T-helper 2 cell (primary cell): ENCODE measurements at places on chromosomes 16 and 17.
A peak's percentile ranks its signal among the peaks of the same experiment; 100 is the strongest.

- DNase-seq = no peak
These were observed 78.5 kb downstream of the RAB11FIP4 start for GRCh38 chr17:31469959-31470358.

- DNase-seq = no peak
These were observed 48.7 kb downstream of the TEX14 start for GRCh38 chr17:58643147-58643546.

GRCh38 chr17:69117855-69118784 is 23.6 kb downstream of the ABCA6 start:
- no peak for DNase-seq

- no peak for DNase-seq
These were observed 4.9 kb upstream of the PHAF1 start for GRCh38 chr16:67104845-67105244.

DNA sequence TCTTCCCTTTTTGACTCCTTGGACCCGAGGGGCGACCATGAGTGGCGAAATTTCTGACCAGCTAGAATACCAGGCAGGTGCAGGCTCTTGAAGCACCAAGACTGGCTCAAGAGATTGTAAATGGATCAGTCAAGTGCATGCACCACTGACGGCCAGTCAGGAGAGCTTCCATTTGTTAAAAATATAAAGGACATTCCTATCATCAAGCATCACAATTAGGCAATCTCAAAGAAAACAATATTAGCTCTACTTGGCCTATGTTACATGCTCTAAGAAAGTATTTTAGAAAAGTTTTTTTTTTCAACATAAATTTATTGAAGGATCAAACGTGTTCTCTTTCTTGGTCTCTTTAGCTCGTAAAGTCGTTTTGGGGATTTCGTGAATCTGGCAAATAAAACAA is 1.5 kb upstream of the PRKCA start:
- no peak for DNase-seq

DNA sequence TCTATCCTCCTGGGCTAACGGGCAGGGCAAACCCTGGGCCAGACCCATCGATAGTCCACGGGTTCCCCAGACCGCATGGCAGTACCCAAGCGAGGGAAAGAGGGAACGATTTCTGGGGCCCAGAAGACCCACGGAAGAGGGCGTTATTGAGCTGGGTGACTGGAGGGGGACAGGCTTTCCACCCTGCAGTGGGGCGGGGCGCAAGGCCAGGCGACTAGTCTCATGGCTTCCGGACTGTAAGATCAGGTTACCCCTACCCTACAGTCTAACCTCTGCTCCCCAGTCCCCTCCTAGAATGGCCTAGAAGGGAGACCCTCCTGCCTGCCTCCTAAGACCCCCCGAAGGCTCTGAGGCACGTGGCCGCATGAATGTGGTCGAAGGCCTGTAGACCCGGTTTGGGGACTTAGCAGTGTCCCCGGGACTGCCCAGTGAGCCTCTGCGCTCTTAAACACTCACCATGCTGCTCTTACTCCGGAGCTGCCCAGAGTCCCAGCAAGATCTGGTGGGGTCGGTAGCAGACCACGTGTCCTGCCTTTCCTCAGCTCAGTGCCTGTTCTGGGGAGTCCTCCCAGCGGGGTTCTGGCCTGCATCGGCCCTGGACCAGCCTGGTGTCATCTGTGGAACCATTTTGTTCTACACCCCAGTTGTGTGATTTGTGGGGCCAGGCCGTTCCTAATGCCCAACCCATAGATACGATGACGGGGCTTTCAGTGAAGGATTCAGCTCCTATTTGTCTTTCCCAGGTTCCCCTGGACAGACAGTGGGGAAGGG is 13.2 kb upstream of the AURKB start:
- DNase-seq = peak; percentile 32

GRCh38 chr17:77615703-77616253 is 342.7 kb upstream of the TNRC6C start:
- DNase-seq = no peak

DNA sequence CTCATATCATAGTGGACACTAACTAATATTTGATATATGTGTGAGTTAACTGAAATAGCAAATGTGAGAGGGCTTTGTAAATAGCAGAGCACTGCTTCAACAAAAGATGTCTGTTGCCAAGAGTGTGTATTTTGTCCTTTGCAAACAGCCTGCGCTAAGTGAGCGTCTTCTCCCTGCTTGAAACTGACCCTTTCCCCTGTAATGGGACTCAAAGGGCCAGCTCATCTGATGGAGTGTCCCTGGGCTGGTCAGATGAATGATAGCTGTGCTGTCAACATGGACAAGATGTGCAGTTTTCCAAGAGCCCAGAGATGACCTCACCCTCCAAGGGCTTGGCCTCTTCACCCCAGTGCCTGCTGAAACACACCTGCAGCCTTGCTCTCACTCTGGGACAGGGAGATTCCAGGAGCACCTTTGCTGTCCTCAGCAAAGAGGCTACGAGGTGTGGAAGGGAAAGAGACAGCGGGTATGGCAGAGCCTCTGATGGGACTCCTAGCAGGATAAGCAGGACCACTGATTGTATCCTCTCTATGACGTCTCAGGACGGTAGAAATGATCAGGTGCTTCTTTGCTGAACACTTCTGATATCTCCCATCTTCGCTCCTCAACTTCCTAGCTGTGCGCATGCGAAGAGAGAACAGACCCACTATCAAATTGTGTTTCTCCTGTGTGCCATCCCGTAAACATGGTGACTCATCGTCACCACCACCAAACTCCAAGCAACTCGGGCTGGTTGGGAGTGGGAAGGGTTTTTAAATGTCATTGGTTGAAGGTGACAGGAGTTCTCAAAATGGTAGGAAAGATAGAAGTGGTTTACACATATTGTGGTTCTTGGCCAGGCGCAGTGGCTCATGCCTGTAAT is 35.8 kb upstream of the TBX2 start:
- no peak for DNase-seq

- DNase-seq = no peak
These were observed 10.9 kb upstream of the GGA2 start for GRCh38 chr16:23521037-23521743.

GRCh38 chr17:56011406-56012131 is 141.7 kb upstream of the ANKFN1 start:
- DNase-seq = no peak

GRCh38 chr17:33260638-33261037 is 32.5 kb downstream of the ASIC2 start:
- no peak for DNase-seq

DNA sequence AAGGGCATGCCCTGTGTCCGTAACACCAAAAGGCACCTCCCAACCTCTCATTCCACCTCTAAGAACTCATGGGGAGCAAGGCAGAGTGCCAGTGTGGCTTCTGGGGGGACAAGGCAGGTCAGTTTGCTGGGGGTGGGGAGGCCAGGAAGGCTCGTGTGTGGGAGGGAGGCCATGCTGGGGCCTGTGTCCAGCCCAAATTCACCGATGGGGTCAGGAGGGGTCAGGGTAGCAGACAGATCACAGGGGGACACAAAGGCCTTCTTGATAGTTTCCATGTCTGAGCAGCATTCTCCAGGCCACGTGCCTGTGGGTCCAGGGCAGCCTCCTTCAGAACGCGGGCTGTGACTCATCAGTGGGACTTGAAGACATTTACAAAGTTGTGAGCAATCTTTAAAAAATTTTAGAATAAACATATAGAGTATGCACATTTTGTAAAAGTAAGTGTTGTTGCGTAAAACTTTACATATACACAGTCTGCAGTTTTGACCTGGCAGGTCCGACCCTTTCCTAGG is 20.9 kb downstream of the SPACA3 start:
- no peak for DNase-seq

DNA sequence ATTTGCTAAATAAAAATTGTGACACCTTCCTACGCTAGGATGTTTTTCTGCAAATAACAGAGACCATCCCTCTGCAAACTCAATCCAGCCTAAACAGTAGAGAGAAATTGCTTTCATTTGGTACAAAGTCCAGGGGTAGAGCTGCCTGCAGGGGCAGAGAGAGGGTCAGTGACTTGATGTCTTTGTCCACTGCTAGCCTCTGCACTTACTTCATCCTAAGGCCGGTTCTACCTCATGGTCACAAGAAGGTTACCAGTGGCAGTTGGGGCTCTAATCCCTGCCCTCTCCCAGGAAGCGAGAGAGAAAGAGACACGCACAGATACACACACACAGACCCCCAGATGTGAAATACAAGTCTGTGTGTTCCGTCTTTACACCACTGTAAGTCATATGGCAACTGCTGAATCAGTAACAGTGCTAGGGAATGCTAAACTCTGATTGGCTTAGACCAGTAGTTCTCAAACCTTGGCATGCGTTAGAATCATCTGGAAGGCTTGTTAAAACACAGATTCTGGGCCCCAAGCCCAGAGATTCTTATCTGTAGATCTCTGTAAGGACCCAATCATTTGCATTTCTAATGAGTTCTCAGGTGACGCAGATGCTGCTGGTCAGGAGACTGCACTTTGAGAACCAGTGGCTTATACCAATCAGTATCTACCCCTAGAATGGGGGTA is 13.1 kb upstream of the LPCAT2 start:
- no peak for DNase-seq

DNA sequence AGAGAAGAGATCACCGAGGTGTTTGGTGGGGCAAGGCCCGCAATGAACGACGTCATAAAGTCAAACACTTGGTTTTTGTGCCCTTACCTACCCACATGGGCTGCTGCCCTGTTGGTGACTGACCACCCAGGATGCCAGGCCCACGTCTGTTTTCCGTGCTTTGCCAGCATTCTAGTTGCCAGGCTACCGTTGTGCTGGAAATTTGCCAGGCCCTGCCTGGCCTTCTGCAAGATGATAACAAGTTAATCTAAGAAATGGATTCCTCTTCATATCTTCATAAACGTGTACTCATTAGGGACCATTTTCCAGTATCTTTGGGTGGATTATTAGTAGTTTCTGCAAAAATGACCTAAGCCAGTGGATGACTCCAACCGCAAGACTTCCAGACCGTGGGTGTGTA is 35.4 kb downstream of the SLC6A4 start:
- no peak for DNase-seq

DNA sequence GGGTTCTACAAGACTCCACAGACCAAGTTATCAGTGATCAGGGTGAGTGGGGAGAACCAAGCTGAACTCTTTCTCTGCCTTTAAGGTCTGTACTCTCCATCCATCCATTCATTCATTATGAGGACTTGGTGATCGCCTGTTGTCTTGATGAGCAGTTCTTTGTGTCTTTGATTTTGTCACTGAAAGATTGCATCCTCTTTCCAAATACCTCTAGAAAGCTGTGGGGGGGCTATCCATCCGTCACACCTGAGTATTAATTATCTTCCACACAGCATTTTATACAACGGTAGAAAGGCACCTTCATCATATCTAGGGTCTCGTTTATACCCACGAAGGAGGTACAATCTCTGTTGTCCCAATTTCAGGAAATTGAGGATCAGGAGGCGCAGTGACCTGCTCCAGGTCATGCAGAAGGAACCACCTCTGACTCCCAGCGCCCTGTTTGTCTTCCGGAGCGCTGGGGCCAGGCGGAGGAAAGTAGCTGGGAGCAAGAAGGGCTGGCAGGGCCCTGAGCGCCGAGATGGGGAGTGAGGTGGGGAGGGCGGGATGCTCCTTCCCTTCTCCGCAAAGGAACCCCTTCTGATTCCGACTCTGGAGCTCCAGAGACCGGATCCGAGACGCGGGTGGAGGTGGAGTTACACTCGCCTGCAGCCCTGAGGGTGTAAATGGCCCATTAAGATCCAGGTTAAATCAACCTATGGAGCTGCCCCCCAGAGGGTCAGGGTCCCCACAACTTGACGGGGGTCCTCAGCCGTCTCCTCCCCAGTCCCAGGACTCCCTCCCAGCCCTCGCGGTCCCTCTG is 605 bp upstream of the ABAT start:
- DNase-seq = no peak

DNA sequence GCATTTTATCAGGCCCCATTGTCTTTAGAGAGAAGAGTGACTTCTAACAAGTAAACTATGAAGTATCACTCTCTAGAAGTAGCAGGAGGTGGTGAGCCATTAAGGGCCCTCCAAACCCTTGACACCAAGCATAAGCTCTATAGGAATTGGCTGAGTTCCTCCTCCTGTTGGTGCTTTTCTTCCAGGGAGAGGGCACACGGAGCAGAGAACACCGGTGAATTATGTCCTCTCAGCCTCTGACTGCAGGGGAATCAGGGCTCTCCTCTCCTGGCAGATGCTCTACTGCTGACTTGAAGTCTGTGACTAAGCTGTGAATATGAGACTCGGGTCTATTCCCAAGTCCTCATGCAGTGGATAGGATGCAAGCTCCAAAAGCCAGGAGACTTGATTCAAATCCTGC is 32.3 kb downstream of the CHD9 start:
- DNase-seq = no peak

- no peak for DNase-seq
These were observed 23.0 kb downstream of the VAC14 start for GRCh38 chr16:70777973-70778406.

GRCh38 chr17:70290770-70291169 is 121.4 kb downstream of the KCNJ2 start:
- no peak for DNase-seq

GRCh38 chr17:57403236-57403635 is 146.9 kb downstream of the MSI2 start:
- DNase-seq = no peak

GRCh38 chr16:46618516-46618915 is 2.7 kb downstream of the SHCBP1 start:
- DNase-seq = no peak

DNA sequence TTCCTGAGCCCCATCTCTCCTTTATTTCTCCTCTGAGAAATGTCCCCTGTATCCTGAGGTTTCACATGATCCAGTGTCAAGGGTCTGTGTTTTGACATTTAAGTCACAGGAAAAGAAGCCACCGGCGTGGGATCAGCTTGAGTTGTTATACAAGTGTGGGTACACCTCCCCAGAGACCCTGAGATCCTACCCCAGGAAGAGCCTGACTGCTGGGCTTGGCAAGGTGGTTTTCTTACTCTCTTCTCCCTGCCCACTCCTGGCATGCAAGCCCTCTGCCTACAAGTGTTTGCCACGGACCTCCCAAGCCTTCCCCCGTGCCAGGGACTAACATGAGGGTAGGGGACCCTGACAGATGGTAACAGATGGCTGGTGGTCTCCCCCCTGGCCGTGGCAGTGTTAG is 2.8 kb upstream of the ARHGAP27 start:
- no peak for DNase-seq

- DNase-seq = no peak
These were observed 31.9 kb downstream of the MYO18A start for GRCh38 chr17:29148257-29148789.

GRCh38 chr17:51650772-51651171 is 390.4 kb downstream of the UTP18 start:
- DNase-seq = no peak

GRCh38 chr17:14525551-14526455 is 224.9 kb downstream of the HS3ST3B1 start:
- DNase-seq = no peak

DNA sequence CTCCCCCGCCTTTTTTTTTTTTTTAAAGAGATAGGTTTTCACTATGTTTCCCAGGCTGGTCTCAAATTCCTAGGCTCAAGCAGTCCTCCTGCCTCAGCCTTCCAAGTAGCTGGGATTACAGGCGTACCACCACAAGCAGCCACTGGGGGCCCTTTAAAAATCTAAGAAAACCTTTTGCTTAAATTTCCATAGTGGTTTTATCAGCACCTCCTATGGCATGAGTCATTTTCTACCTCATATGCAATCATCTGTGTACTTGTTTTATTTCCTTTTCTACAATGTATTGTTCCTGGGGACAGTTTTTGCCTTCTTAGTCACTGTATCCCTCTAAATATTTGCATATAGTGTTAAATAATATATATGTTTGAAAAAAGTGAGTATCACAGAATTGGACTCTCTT is 29.2 kb downstream of the GNA13 start:
- peak; percentile 27 for DNase-seq
